Effector memory CD8-positive, alpha-beta T cell (primary cell): ENCODE measurements at places on chromosomes 6 and 20.

DNA sequence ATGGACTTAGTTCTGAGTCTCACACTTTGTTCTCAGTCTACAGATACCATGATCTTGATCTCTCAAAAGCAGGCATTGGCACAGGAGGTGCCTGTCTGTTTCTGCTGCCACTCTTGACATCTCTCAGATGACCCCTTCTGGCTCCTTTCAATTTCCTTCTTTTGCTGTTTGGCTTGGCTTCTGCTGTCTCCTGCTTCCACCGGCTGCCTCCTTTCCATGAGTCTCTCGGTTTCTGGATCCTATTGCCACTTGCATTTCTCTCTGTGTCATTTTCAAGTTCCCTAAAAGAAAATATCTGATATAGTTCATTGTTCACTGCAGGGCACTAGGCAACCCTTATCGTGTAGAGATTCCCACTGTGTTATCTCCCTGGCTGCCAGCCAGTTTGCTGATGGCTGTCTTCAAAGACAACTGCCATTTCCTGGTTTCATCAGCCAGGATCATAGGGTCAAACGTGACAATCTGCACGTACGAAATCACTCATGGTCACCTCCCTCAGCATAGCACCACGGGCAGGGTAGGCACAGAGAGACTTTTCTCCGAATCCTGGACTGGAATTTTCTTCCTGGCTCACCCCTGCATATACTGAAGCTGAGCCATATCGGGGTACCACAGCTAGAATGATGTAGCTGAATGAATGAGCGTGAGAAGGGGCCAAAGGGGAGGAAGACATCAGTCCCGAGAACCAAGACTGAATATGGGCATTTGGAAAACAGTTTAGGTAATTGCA is 144.6 kb upstream of the TMEM170B start:
- DNase-seq = no peak

DNA sequence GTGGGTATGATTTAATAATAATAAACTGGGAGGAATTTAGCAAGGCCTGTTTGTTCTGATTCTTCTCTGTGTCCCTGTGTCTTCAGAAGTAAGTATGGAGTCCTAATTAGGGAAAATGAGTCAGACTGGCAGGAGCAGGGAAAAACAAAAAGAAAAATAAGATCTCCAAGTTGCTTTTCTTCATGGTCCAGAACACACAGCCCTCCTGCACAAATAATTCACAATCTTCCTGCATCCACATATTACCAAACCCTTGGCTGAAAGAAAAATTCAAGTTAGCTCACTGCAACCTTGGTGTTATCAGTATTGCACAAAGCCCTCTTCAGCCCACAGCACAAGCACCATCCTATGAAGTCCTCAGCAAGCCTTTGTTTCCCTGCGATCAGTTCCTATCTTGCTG is 142.0 kb upstream of the LAMA2 start:
- no peak for DNase-seq

- no peak for DNase-seq
Measured at GRCh38 chr6:129364037-129364436, 345.9 kb downstream of the ARHGAP18 start.

GRCh38 chr20:44990957-44991356 is 24.6 kb downstream of the STK4 start:
- no peak for DNase-seq

- DNase-seq = no peak
Measured at GRCh38 chr6:84772428-84773132, 8.2 kb upstream of the TBX18 start.

- DNase-seq = no peak
Measured at GRCh38 chr20:35870541-35871258, 83.6 kb downstream of the SCAND1 start.

DNA sequence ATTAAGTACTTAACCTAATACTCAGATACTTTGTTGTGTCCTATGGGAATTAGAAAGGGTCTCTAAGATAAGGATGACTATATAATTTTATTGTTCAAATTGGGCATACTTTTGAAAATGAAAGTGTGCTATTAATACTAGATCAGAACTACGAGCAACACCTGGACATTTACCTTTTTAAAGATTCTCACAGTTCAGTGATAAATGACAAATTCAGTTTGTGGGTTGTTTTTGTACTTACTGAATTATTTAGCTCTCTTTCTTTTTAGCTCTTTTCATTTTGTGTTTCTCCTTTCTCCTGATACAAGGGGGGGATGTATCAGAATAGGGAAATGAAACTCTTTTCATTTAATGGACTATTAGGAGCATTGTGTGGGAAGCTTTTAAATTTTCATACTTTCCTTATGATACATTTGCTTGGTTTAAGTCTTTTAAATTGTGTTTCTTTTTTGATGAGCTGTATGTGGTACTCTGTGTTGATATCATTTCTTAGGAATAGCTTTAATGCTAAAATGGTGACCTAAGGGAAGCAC is 47.5 kb downstream of the PHF3 start:
- DNase-seq = no peak

DNA sequence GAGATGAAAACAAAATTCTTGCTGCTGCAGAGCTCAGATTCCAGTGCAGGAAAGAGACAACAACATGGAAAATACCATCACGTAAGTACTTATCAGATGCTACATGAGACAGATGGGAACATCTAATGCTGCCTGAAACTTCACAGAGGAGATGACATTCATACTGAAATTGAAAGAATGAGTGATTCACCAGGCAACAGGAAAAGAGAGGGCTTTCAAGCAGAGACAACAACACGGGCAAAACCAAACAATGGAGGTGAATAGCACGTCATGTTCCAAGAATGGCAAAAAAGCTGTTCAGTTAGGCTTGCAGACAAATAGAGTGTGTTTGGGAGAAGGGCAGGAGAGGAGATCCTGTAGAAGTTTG is 39.3 kb downstream of the GTF2H5 start:
- no peak for DNase-seq

DNA sequence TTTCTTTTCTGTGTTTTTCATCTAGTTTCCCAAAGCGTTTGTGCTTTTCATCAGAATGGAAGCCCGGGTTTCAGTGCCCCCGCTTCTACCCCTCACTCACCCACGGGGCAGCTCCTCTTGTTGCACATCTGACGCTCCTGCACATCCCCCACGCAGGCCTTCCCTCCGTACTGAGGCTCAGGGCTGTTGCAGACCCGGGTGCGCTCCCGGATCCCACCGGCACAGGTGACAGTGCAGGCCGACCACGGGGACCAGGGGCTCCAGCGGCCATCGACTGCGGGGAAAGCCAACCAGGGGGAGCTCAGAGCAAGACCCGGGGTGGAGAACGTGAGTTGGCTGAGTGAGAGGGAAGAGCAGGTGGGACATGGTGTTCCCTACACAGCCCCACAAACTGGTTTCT is 19.0 kb downstream of the THBS2 start:
- DNase-seq = no peak

DNA sequence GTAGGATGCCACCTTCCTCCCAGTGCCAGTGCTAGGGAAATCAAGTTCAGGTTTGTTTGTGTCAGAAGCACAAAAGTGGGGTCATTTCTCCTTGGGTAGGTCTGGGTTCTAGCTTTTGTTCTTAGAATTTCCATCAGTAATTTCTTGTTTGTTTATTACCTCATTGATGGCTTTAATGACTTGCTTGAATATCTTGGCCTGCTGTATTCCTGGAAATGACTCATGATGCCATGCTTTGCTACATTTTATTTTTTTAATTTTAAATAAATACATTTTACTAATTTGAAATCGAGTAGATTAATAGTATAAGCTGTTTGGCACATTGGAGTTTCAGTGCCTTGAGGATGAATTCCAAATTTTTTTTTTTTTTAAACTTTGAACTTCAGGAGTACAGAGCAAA is 189.6 kb downstream of the JARID2 start:
- DNase-seq = no peak

DNA sequence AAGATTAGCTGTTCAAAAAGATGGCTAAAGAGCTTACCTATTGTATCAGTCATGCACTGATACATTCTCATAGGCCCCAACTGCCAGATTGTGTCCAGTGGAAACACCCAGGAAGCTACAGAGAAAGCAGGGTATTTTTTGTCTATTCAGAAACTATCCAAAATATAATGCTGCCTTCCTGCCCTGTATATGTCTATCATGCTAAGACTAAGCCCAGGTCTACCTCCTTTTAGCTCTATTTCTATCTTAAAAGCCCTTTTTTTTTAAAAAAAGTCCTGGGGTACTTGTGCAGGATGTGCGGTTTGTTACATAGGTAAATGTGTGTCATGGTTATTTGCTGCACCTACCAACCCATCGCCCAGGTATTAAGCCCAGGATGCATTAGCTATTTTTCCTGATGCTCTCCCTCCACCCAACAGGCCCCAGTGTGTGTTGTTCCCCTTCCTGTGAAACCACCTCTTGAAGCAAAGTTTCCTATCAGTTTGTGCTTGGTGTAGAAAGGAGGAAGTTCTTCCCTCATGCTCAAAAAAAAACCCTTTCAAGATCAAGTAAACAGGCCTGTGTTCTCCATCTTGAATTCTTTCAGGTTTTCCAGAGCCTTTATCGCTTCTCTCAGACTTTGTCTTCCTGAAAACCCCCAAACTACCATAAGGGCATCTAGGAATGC is 514 bp downstream of the DEFB129 start:
- no peak for DNase-seq
